ENCODE measurements at places on chromosomes 3 and 15.

DNA sequence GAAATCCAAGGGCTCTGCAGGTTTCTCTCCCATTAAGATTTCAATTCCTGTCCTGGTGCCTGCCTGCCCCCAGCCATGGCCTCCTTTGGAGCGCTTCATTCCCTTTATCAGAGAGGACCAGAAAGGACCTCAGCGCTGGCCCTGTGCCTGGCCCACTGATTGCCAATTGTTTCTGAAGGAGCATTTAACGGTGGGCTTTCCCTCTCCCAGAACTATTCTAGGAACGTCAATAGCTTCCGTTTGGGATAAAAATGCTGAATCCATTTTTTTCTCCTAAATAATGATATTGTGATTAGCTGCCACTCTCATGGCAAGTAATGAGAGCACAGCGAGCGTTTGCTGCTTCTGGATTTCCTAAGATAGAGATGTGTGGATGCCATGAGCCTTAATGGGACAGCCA, 12.2 kb upstream of the SLC6A1 start:
- no peak for DNase-seq

- peak; percentile 99 for DNase-seq
These were observed 50.6 kb downstream of the SLC6A6 start for GRCh38 chr3:14452740-14453710.

- no peak for DNase-seq
These were observed 10.5 kb downstream of the SHF start for GRCh38 chr15:45177285-45177684.

- no peak for DNase-seq
These were observed 32.0 kb upstream of the APEH start for GRCh38 chr3:49641921-49642707.

DNA sequence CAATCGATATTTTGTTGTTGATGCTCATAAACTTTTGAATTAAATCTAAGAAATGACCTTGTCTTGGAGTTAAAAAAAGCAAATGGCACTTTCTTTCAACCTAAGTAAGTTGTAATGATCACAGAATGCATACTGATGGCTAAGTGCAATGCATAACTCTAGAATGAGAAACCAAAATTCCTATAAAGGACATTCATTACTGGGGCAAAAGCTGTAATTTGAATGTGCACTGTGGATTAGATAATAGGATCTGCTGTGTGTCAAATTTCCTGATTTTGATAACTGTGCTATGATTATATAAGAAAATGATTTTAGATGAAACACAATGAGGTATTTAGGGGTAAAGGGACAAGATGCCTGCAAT, 14.3 kb downstream of the SIAH2 start:
- no peak for DNase-seq

- peak; percentile 45 for DNase-seq
These were observed 4.7 kb upstream of the BNC1 start for GRCh38 chr15:83289160-83289559.

GRCh38 chr15:80512726-80513660, 108.8 kb downstream of the ARNT2 start:
- peak; percentile 43 for DNase-seq

- DNase-seq = no peak
These were observed 4.5 kb downstream of the SMC4 start for GRCh38 chr3:160403796-160404470.

GRCh38 chr15:36943508-36944361, 156.6 kb downstream of the MEIS2 start:
- DNase-seq = no peak

GRCh38 chr15:96200357-96200967, 130.0 kb upstream of the NR2F2 start:
- DNase-seq = no peak

GRCh38 chr3:100973594-100973993, 19.6 kb downstream of the ABI3BP start:
- DNase-seq = no peak

- DNase-seq = no peak
These were observed 387.5 kb downstream of the NLGN1 start for GRCh38 chr3:173785004-173785403.

GRCh38 chr3:107236655-107237337, 140.4 kb upstream of the CCDC54 start:
- peak; percentile 25 for DNase-seq

DNA sequence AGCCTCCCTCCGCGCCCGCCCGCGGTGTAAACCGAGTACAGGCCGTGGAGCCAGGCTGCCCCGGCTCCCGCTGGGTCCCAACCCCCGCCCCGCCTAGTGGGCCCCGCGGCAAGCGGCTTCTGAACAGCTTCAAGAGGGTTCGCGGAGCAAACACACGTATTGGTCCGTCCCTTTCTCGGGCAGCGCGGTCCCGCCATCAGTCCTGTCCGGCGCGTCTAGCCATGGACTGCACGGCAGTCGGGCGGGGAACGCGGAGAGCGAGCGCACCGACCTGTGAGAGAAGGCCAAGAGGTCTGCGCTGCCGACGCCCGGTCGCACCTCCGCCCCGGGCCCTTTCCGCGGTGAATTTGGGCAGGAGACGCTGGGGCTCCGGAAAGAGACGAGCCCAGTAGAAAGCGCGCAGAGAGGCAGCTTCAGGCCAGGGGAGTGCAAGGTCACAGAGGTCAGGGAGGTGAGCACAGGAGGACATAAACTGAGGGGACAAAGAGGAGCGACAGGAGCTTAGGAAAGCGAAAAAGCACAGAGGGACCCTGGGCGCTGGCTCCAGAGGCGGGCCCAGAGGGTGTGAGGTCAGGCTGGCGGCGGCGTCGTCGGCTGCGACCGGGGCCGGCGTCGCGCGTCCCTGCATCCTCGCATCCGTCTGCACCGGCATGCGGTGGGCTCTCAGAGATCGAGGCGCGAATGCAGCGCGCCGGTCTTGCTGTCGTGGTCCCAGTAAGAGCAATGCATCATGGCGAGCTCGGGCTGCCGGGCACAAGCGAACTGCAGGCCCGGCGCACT, 1.8 kb downstream of the FOXL2 start:
- DNase-seq = no peak

DNA sequence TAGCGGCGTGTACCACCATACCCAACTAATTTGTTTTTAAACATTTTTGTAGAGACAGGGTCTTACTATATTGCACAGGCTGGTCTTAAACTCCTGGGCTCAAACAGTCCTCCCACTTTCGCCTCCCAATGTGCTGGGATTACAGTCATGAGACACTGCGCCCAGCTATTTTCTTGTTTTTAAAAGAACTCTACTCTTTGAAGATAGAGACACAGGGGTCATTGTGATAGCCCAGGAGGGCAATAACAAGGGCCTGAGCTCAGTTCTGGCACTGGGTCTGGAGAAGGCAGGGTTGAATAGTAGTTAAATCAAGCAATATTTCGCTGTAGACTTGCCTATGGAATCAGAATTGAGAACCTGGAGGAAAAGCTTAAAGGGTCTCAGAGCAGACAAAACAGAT, 98.8 kb downstream of the ANP32A start:
- no peak for DNase-seq

- peak; percentile 80 for DNase-seq
These were observed 12.3 kb upstream of the ALCAM start for GRCh38 chr3:105354429-105354828.

DNA sequence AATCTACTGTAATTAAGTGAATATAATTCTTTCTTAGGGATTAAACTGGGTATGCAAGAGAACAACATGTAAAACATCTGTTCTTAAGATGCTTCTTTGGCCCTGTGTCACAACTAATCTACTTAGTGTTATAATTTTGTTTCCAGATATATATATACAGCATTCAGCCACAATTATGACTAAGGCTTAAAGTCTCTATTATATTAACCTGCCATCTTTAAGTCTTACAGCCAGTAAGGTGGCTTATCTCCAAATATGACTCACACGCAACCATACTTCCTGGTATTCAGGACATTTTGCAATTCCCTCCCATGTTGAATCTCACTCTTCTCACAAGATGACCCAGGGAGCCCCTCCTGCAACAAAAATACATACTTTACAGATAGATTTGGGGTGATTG, 6.6 kb upstream of the KBTBD8 start:
- peak; percentile 75 for DNase-seq

DNA sequence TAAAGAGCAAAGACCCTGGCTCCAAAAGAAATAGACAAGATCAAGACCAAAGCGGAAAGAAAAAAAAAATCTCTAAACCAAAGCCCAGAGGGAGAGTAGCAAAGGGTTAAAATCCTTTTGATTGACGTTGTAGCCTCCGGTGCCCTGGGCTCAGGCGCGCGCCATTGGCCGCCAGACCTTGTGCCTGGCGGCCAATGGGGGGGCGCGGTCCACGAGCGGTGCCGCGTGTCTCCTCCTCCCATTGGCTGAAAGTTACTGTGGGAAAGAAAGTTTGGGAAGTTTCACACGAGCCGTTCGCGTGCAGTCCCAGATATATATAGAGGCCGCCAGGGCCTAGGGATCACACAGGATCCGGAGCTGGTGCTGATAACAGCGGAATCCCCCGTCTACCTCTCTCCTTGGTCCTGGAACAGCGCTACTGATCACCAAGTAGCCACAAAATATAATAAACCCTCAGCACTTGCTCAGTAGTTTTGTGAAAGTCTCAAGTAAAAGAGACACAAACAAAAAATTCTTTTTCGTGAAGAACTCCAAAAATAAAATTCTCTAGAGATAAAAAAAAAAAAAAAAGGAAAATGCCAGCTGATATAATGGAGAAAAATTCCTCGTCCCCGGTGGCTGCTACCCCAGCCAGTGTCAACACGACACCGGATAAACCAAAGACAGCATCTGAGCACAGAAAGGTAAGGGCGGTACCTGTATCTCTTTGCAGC, at the start of gene HES1:
HES1 (plus strand) TSS at position 343 of the 713 bp plus-strand sequence; CDS start at position 576, 233 bp downstream.
- peak; percentile 98 for DNase-seq

GRCh38 chr3:134904241-134904771, 109.2 kb downstream of the EPHB1 start:
- DNase-seq = no peak

DNA sequence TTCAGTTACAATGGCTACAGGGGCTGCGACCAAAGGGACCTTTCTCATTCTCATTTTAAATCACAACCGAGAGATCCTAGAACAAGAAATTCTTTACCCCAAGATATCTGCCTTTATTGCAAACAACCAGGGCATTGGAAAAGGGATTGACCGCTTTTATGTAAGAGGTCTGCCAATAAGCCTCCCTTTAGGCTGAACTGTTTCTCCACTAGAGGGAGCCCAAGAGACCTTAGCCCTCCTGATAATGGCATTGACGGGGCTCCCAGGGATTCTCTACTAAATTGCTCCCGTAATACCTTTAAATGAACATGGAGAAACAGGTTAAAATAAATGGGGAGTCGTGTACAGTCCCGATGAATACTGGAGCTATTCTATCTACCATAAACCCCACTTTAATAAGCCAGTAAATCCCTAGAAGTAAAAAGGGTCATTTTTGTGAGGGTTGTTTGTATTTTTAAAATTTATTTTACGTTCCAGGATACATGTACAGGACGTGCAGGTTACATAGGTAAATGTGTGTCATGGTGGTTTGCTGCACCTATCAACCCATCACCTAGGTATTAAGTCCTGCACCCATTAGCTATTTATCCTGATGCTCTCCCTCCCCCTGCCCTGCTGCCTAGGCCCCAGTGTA, 7.5 kb upstream of the IGSF10 start:
- peak; percentile 64 for DNase-seq

DNA sequence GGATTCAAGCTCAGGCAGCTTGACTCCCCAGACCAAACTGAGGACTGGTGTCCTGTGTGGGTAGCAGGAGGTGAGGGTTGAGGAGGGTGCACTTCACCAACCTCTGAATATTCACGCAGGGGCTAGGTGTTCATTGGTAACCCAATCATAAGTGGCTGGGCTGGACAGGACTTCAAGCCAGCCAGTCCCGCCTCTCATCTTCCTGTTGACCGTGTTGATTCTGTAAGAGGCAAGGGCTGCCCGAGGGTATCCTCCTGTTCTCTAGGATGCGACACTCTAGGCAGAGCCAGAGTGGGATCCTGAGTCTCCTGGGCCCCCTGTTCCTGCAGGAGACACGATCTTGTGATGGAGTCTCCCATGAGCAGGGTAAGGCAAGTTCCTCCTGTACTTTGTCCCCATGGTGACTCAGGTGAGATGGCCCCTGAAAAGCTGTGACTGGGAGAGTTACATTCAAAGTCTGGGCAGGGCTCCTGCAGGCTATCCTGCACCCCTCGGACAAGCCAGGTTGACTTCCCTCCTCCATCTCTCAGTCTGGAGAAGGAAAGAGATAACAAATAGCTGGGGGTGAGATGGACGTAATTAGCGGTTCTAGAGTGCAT, 58.1 kb upstream of the POMGNT2 start:
- no peak for DNase-seq

DNA sequence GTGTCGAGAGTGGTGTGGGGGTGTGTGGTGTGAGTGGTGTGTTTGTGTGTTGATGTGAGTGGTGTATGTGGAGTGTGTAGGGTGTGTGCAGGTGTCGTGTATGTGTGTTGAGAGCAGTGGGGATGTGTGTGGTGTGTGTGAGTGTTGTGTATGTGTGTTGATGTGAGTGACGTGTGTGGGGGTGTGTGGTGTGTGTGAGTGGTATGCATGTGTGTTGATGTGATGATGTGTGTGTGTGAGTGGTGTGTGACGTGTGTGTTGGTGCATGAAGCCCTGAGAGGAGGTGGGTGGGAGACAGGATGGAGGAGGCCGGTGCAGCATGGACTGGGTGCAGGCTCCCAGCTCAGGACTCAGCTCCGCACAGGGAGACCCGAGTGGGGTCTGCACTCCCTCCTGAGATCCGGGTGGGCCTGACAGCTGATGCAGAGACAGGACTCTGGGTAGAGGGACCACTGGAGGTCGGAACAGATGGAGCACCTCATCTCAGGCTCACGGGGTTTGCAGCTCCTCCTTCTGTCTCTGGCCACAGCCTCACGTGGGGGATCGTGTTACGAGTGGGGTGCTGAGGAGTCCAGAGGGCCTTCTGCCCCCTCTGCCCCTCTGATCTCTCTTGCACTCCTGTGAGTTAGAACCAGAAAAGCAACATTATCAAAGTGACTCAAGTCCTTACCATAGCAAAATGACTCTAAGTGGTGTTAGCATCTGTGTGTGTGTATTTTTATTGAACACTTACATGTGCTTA, 41.3 kb downstream of the ARNT2 start:
- DNase-seq = no peak

- no peak for DNase-seq
These were observed 92.9 kb downstream of the LRRC3B start for GRCh38 chr3:26715431-26715830.

GRCh38 chr15:71573599-71573998, 236.8 kb upstream of the NR2E3 start:
- DNase-seq = no peak

GRCh38 chr3:72381584-72381983, 466.7 kb downstream of the SHQ1 start:
- no peak for DNase-seq

GRCh38 chr3:44109771-44110361, 131.8 kb upstream of the TOPAZ1 start:
- DNase-seq = peak; percentile 42

GRCh38 chr3:172332256-172333041, 115.8 kb downstream of the GHSR start:
- peak; percentile 62 for DNase-seq

Measured in RPMI7951 (cell line).